Cardiac atrium fibroblast (primary cell): ENCODE measurements at places on chromosomes 12 and 14. TPM values are rescaled to one million over a fixed set of nuclear protein-coding genes. Genes with fewer than 3 reads are reported as not detected.

Gene KRT78
- not detected in 2 replicates for total RNA-seq

Gene ACSM4
- not detected in 2 replicates for total RNA-seq

Gene LDHB
- 489 and 529 TPM in 2 replicates for total RNA-seq

Gene SLC24A4
- total RNA-seq, result not detected in 2 replicates

Gene CCDC38
- total RNA-seq, result not detected in 2 replicates

Gene RND1
- total RNA-seq, result 0.18 TPM in 1 of 2 replicates, not detected in the other

Gene TSPAN11
- not detected in 2 replicates for total RNA-seq

Gene GDF3
- not detected in 2 replicates for total RNA-seq

Gene CCDC175
- total RNA-seq, result not detected in 2 replicates

Gene HCAR2
- not detected in 2 replicates for total RNA-seq

Gene GSG1
- total RNA-seq, result 1.1 and 4.5 TPM in 2 replicates

Gene TRPV4
- 0.65 and 1.1 TPM in 2 replicates for total RNA-seq

Gene CIT
- 2.0 and 7.0 TPM in 2 replicates for total RNA-seq

Gene CBLN3
- 2.8 and 3.4 TPM in 2 replicates for total RNA-seq

Gene SP7
- not detected in 2 replicates for total RNA-seq

Gene KRT83
- not detected in 2 replicates for total RNA-seq

Gene MTHFD1
- 19.9 and 24.8 TPM in 2 replicates for total RNA-seq

Gene LYZ
- total RNA-seq, result not detected in 2 replicates

Gene RNASE3
- not detected in 2 replicates for total RNA-seq

Gene CLEC4A
- not detected in 2 replicates for total RNA-seq

Gene PKP2
- 8.5 and 17.2 TPM in 2 replicates for total RNA-seq

Gene FGF23
- not detected in 2 replicates for total RNA-seq

Gene WNT1
- not detected in 2 replicates for total RNA-seq

Gene MYH6
- not detected in 2 replicates for total RNA-seq

Gene CIROP
- not detected in 2 replicates for total RNA-seq

Gene CDH24
- total RNA-seq, result 3.2 and 4.1 TPM in 2 replicates

Gene PMCH
- not detected in 2 replicates for total RNA-seq

Gene CCDC59
- total RNA-seq, result 37.7 and 56.9 TPM in 2 replicates

Gene CLEC6A
- not detected in 2 replicates for total RNA-seq

Gene PRH2
- not detected in 2 replicates for total RNA-seq

Gene CLEC2D
- total RNA-seq, result 0.36 and 0.97 TPM in 2 replicates

Gene TAPBPL
- 12.6 and 19.3 TPM in 2 replicates for total RNA-seq

Gene LLPH
- 8.9 and 12.5 TPM in 2 replicates for total RNA-seq

Gene OTX2
- total RNA-seq, result not detected in 2 replicates

Gene RD3L
- total RNA-seq, result not detected in 2 replicates

Gene CPNE8
- total RNA-seq, result 9.4 and 13.4 TPM in 2 replicates

Gene L2HGDH
- total RNA-seq, result 1.9 and 2.2 TPM in 2 replicates

Gene SLCO1A2
- not detected in 2 replicates for total RNA-seq

Gene KLHL33
- total RNA-seq, result 0.49 TPM in 1 of 2 replicates, not detected in the other

Gene CPSF2
- total RNA-seq, result 23.5 and 32.9 TPM in 2 replicates

Gene C12orf76
- total RNA-seq, result 7.6 and 12.5 TPM in 2 replicates
